Stimulated activated CD8-positive, alpha-beta memory T cell treated with anti-CD3 and anti-CD28 coated beads, Interleukin-2, amount 100 ng/mL, for 48 hours (primary cell): ENCODE measurements at places on chromosomes 2 and 18.

DNA sequence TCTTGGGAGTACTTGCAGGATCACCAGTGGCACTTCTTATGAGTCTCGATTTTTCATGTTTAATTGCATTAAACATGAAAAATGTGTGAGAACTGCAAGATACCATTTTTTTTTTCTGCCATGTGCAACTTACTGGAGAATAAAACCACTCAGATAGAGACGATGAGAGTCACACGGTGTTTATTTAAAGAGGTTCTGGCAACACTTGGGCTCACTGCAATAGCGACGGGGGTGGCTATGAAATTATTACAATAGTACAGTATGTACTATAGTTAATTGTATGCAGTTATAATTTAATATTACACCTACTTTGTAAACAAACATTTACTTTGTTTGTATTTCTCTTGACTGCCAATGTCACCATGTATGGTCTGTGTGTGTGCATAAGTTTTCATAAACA, 479.8 kb downstream of the NUP35 start:
- no peak for DNase-seq

- DNase-seq = no peak
Measured at GRCh38 chr2:188045016-188045415, 246.7 kb upstream of the GULP1 start.

DNA sequence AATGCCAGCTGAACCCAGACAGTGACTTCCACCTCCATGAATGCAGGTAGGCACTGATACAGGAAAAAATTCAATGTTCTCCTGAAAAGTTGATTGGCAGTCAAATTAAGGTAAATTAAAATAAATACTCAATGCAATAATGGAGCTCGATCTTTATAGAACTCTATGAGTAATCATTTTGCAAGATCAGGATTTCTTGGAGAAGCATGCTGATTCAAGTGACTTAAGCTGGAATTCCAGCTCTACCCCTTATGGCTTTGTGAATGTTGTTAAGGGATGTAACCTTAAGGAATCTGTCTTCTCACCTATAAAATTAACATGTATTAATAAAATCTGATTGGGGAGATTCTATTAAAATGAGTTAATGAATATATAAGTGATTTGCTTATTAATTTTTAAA, 145.1 kb downstream of the QPCT start:
- DNase-seq = no peak

DNA sequence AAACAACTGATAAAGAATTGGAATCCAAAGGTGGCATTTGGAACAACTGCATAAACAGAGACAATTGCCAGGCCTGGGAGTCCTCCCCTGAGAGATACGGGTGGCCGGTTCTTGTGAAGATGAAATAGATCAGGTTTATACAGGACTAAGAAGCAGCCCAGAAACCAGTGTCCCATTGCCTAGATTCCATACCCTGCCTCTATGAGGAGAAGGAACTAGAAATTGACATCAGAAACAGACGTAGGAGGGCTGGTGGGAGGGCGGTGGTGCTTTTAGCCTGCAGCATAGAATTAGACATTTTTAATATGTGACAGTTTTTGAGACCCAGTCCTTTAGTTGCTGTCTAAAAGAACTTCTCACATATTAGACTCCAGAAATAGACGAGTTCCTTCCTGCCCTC, 11.8 kb upstream of the SH3BP4 start:
- DNase-seq = no peak

GRCh38 chr2:160207804-160208654, 8.0 kb upstream of the ITGB6 start:
- no peak for DNase-seq

GRCh38 chr18:54100920-54101470, 123.5 kb downstream of the MBD2 start:
- no peak for DNase-seq

DNA sequence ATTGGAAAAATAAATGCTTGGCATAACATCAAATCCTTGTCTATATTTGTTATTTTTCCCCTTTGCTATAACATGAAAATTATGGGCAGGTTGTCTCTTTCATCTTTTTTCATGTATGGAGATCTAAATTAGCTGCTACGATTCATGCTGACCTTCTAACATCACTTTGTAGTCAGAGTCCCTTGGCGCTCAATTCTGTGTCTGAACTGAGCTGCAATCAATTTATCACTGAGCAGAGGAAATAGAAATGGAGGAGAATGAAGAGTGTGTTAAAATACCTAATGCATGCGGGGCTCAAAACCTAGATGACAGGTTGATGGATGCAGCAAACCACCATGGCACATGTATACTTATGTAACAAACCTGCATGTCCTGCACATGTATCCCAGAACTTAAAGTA, 168.9 kb downstream of the CDH7 start:
- no peak for DNase-seq

DNA sequence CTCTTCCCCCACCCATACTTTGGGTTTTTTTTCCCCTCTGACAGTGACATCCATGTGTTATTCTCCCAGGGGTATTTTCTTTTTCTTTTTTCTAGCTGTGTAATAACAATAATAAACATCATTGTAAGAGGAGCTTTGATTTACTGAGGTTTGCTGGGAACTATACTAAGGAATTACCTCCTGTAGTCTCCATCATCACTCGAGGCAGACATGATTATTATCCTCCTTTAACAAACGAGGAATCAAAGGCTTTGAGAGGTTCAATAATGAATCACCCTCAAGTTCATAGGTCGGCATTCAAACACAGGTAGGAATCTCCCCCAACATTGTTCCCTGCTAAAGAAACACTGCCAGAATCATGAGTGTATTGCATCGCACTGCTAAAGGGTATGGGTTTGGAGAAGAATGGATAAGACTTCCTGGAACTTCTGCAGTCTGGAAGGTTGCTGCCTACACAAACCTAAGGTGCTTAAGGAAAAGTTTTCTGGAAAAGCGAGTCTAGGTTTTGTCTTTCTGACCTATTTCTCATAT, 260.2 kb upstream of the SESTD1 start:
- no peak for DNase-seq
